Activated naive CD8-positive, alpha-beta T cell treated with anti-CD3 and anti-CD28 coated beads, Interleukin-2, amount 10 ng/mL, durations not matched to agents 7 days and 5 days (primary cell): ENCODE measurements at places on chromosomes 3 and 15. TPM values are rescaled to one million over a fixed set of nuclear protein-coding genes. Genes with fewer than 3 reads are reported as not detected.

Gene KNG1
- not detected for total RNA-seq

Gene RAB7A
- 199 TPM for total RNA-seq

DNA sequence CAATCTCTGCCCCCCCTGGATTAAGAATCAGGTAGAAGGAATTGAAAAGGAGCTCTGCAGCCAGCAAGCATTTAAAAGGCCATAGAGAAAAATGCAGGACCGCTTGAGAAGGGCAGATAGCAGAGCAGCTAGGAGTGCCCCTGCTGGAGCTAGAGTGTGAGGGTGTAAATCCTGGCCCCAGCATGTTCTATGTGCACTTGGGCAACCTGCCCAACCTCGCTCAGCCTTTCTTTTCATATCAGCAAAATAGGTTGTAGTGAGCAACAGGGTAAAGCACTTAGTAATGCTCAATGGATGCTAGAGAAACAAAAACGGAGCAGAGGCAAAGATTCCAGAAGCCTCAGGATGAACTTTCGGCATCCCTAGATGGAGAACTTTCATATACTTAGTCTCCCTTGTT lies 25.0 kb upstream of the THBS1 start:
- no peak overlapping the region for H3K27ac ChIP-seq
- H3K4me3 ChIP-seq, result no peak overlapping the region

GRCh38 chr3:70488816-70489215 lies 176.4 kb upstream of the MDFIC2 start:
- no peaks in the 10 kb centered on the region for H3K36me3 ChIP-seq
- no peak overlapping the region for H3K27ac ChIP-seq
- peaks cover 23% of the 10 kb centered on the region for H3K27me3 ChIP-seq
- H3K4me1 ChIP-seq, result no peaks in the 10 kb centered on the region
- H3K4me3 ChIP-seq, result no peak overlapping the region

DNA sequence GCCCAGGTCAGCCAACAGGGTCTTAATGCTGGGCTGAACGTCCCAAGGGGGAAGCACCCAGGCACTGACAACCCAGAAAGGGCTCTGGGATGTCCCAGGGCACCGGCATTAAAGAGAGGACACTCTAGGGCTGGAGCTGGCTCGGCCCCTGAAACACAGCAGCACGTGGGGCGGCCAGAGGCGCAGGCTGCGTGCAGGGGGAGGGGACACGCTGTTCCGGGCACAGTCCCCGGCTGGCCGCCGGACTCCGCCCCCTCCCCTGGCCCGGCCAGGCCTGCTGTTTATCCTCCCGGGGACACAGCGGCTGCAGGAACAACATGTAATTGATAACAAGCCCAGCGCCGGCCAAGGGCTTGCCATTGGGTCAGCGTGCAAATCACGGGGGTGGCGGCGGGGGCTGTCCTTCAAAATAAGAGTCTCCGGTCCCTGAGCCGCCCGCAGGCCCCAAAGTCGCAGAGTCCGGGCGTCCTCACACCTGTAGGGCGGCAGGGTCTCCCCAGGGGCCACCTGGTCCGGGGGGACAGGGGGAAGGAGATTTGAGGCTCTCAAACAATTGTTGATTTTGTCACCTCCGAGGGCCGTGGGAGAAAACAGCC lies 1.3 kb downstream of the KLF15 start:
- no peak for DNase-seq
- no peaks in the 10 kb centered on the region for H3K36me3 ChIP-seq
- H3K4me3 ChIP-seq, result peak overlapping the region; percentile 72
- no peak overlapping the region for H3K27ac ChIP-seq

DNA sequence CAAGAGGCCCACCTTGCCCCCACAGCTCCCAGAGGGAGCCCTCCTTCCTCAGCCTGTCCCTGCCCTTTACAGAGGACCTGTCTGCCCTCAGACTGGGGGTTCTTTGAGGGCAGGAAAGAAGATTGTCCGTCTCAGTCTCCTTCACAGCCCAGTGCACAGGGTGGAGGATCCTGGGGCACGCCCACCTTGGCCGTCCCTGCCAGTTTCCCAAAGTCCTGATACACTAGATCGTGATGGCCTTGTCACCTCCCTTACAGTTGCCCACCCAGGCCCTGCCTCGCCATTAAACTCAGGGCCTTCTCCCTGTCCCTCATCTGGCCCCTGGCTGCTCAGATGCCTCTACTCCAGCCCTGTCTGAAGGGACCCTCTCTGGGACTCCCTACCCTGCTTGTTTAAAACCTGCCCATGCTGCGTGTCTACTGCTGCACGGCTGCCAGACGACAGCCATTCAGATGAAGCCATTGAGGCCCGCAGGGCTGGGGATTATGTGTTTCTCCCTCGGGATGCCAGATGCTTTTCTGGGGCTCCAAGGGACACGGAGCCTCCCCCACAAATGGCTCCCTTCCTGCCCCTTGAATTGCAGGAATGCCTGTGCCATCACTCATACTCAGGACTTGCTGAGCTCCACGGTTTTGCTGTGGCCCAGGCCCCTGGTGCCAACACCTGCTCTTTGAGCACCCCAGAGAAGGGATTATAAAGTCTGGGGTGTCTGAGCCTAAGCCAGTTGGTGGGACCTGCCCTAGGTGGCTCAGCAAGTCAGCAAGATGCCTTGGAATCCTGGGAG lies 27.8 kb downstream of the ACSBG1 start:
- DNase-seq, result no peak
- no peak overlapping the region for H3K4me3 ChIP-seq
- no peaks in the 10 kb centered on the region for H3K36me3 ChIP-seq
- no peaks in the 10 kb centered on the region for H3K4me1 ChIP-seq

- peaks cover 11% of the 10 kb centered on the region for H3K27me3 ChIP-seq
- H3K4me1 ChIP-seq, result peaks cover 2% of the 10 kb centered on the region
- H3K4me3 ChIP-seq, result no peak overlapping the region
- DNase-seq, result no peak
These were observed 23.5 kb downstream of the PAQR9 start for GRCh38 chr3:142940000-142940399.

DNA sequence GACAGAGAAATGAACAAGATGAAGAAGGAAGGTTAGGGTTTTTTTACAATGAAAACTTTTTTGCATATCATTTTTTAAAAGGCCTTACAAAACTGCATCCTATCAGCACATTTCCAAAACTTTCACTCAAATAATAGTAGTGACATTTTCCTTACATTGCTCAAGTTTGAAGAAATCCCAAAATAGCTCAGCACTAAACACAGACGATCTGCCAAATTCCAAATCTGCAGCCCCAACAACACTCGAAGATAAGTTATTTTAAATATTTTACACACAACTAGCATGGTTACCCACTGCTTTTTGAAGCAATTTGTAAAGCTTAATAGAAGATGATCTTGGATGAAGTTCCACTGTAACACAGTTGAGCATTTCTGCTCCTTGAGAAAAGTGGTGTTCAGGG lies 535.6 kb upstream of the ALCAM start:
- H3K4me3 ChIP-seq, result no peak overlapping the region
- no peaks in the 10 kb centered on the region for H3K4me1 ChIP-seq
- no peak for DNase-seq
- H3K36me3 ChIP-seq, result no peaks in the 10 kb centered on the region

DNA sequence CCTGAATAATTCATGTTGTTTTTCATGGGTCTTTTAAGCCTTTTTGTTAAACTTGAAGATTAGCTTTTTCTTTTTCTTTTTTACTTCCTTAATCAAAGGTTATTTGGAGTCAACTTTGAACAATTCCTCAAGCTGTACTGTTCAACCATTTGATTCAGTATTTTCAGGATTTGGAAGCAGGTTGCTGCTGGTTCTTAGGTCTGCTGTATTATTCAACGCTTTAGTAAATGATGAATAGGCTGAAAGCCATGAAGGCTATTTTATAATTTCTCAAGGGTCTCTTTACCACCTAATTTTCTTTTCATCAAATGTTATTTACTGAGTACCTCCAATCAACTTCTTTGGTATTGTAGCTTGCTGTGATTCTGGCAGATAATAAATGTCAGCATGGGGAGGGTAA lies 45.8 kb upstream of the KBTBD8 start:
- H3K27me3 ChIP-seq, result peaks cover 4% of the 10 kb centered on the region
- DNase-seq, result no peak
- H3K27ac ChIP-seq, result no peak overlapping the region
- H3K4me1 ChIP-seq, result no peaks in the 10 kb centered on the region

DNA sequence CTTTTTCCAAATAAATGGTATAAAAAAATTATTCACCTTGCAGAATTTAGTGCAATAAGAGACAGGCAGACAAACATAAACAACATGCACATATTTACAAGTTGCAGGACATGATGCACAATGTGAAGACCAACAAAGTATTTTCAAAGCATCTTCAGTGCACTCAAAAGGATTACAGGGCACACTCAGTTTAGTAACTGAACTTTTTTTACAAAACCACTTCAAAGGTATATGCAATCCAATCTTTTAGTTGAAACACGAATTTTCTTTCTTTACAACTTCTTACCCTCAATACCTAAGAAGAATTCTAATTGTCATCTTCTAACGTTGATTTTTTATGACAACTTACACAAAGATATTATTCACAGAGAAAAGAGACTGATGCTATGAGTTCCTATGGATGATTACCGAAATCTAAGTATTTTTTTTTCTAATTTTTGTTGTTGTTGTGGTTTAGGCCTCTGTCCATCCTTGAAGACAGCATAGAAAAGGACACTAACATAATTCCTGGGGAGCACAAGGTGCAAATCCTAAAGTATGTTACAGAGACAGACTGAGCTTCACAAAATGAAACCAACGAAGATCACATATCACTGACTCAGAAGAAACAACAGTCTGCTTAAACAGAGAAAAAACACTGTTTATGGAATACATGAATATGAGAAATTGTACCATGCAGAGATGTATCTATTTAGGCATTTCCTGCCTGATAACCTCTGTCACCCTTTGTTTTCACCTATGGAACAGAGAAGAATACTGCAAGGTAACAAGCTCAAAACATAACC lies 50.3 kb downstream of the ZMAT3 start:
- peak overlapping the region; percentile 23 for H3K4me3 ChIP-seq
- no peaks in the 10 kb centered on the region for H3K27me3 ChIP-seq
- peaks cover 11% of the 10 kb centered on the region for H3K36me3 ChIP-seq

DNA sequence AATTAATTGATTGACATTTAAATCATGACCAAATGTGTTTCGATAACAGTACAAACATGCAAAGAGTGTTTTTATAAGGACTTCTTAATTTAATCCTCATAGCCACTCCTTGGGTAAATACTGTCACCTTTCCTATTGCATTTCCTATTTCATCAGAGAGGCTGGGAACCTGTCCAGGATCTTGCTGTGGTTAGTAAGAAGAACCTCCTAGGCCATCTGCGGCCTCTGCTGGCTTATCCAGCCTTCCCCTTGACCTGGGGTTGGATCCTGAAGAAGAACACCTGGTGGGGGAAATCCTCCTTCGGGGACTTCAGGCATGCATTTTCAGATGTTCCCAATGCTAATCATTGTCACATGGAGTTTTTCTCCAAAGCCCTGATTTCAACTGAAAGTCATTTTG lies 25.5 kb downstream of the GLDN start:
- no peak overlapping the region for H3K27ac ChIP-seq
- no peaks in the 10 kb centered on the region for H3K36me3 ChIP-seq
- H3K27me3 ChIP-seq, result peaks cover 4% of the 10 kb centered on the region
- no peak for DNase-seq

- peaks cover 8% of the 10 kb centered on the region for H3K27me3 ChIP-seq
- DNase-seq, result no peak
- no peak overlapping the region for H3K27ac ChIP-seq
- no peaks in the 10 kb centered on the region for H3K36me3 ChIP-seq
These were observed 59.2 kb upstream of the RAB6B start for GRCh38 chr3:133954717-133955360.

DNA sequence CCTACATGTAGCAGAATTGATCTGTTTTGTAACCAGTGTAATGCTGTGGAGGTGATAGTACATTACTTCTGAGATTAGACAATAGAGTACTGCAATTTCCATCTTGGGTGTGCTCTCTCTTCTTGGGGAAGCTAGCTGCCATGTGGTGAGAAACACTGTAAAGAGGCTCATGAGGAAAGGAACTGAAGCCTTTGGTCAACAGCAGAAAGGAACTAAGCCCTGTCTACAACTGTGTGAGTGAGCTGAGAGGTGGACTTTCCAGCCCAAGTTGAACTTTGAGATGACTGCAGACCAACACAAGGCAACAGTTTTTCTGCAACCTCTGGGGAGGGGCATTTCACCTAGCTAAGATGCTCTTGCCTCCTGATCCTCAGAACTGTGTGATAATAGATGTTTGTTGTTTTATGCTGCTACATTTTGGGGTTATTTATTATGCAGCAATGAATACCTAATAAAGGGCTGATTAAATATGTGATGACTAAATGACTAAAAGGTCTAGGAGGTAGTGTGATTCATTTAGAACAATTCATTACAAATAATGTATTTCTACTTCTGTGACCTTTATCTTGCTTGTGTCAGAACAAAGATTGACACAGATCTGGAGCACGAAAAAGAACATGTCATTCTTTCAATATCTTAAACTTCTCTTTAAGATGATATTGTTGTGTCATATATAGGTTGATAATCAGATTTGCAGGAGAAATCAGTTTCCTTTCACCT lies 121.6 kb upstream of the THRB start:
- no peaks in the 10 kb centered on the region for H3K36me3 ChIP-seq
- H3K27me3 ChIP-seq, result peaks cover 2% of the 10 kb centered on the region
- no peaks in the 10 kb centered on the region for H3K4me1 ChIP-seq
- no peak overlapping the region for H3K27ac ChIP-seq

DNA sequence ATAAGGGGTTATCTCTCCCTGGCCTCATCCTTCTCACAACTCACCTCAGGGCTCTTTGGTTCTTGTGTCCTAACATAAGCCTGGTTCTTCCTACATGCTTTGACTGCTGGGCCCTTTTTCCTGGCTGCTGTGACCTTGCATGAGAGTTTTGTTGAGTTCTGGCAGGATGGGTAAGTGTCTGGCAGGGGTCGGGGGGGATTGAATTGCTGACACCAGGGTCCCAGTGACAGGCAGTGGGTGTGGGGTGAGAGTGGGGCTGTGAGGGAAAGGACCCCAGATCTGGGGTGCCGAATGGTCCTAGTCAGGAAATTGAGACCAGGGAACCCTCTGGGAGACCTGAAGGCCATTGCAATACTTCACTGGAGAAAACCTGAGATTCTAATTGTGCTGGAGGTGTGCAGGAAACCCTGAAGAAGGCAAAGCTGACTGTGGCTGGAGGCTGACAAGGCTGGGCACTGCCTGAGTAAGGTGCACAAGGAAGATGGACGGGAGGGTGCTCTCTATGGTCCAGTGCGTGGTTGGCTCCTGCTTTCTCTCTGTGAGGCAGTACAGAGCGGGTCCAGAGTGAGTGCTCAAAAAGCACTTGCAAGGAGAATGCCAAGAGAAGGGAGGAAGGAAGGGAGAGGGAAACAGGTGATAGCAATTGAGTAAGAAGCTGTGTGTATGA lies 76.8 kb downstream of the CLSTN2 start:
- peaks cover 2% of the 10 kb centered on the region for H3K27me3 ChIP-seq
- H3K4me3 ChIP-seq, result no peak overlapping the region
- H3K27ac ChIP-seq, result no peak overlapping the region

- no peaks in the 10 kb centered on the region for H3K4me1 ChIP-seq
- H3K27me3 ChIP-seq, result peaks cover 31% of the 10 kb centered on the region
- no peaks in the 10 kb centered on the region for H3K36me3 ChIP-seq
These were observed 17.2 kb downstream of the MYL3 start for GRCh38 chr3:46845860-46846623.

- no peaks in the 10 kb centered on the region for H3K36me3 ChIP-seq
- no peak overlapping the region for H3K4me3 ChIP-seq
- H3K4me1 ChIP-seq, result no peaks in the 10 kb centered on the region
- H3K27ac ChIP-seq, result peak overlapping the region; percentile 35
- no peaks in the 10 kb centered on the region for H3K27me3 ChIP-seq
These were observed 77.4 kb downstream of the SNRK start for GRCh38 chr3:43363621-43364266.
